Stimulated activated CD4-positive, alpha-beta T cell treated with anti-CD3 and anti-CD28 coated beads, Interleukin-12 subunit alpha, Interleukin-12 subunit beta, amount 100 ng/mL, for 24 hours (primary cell): ENCODE measurements at places on chromosomes 5 and 9.
A peak's percentile ranks its signal among the peaks of the same experiment; 100 is the strongest.

DNA sequence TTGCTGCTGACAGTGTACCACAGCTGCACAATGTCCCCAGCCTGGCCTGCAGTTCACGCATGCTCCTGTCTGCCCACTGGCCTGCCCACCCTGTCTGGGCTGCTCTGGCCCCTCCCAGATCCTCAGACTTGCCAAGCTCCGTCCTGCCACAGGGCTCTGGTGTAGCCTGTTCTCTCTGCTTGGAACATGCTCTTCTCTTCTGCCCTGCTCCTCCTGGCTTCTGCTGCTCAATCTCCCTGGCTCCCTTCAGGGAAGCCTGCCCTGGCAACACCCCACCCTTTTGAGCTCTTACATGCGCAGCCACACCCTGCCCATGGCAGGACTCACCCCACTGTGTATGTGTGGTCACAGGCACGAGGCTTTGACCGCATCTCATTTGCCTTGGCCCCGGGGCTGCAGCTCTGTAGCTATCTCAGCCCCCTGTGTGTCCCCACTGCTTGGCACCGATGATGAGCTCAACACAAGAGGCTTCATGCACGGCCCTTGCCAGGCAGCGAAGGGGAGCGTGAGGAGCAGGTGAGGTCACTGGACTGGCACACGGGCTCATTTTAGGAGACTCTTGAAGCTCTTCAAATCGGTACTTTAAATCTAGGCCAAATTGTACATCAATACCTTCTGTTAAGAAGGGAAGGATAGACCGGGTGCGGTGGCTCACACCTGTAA lies 20.4 kb upstream of the BRD3 start:
- DNase-seq: no peak

DNA sequence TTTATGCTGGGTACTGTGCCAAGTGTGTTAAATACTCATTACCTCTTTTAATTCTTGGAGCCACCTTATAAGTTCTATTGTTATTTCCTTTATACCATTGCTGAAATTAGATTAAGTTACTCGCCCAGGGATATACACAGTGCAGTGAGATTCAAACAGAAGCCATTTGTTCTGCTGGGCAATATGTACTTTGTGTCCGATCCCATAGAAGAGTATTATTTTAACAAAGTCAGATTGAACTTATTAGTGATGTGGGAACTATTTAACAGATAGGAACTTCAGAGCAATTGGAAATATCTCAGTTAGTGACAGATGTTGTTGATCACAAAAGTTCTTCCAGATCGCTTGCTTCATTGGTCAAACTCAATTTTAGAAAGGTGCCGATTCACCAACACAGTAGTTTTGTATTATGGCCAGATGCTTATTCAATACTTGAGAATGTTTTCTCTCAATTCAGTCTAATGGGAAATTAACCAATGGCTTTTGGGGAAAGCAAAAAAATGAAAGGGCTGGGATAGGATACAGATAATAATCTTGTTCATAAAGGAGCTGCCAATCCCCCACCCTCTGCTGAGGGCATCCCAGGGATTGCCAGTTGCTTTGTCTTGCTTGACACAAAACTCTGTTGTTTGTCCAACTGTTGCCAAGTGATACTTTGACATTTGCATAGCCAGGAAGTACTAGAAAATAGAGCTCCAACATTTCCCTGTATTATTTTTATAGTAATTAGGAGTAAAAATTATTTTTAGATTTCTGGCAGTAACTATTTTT lies 94.8 kb upstream of the SEMA6A start:
- DNase-seq: no peak

DNA sequence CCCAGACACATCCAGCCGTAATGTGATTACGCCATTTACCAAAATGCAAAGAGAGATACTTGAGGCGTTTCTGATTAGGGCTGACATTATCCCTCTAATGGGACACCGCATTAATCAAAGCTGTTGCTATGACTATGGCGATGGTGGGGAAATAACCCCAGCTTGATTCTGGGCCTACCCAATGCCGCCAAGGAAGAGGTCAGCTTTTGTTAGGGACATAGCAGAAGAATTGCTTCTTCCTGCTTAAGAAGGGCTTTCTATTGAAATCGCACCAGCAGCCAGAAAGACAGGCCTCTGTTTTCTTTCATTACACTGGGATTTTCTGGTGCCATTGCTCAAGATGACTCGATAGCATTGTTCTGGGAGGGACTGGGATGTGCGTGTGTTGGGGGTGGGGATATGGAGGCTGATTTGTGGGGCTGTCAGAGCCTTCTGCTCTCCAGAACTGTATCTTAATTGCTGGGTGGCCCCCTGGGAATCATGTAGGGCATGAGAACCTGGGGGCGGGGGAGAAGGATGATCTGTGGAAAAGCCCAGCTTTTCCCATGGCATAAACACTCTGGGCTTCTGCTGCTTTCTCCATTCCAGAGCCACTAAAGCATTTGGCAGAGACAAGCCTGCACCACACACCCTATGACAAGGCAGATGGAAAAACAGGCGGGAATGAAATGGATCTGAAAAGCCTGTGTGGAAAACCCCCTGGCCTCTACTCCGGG lies 106.5 kb upstream of the RAD23B start:
- DNase-seq: no peak

DNA sequence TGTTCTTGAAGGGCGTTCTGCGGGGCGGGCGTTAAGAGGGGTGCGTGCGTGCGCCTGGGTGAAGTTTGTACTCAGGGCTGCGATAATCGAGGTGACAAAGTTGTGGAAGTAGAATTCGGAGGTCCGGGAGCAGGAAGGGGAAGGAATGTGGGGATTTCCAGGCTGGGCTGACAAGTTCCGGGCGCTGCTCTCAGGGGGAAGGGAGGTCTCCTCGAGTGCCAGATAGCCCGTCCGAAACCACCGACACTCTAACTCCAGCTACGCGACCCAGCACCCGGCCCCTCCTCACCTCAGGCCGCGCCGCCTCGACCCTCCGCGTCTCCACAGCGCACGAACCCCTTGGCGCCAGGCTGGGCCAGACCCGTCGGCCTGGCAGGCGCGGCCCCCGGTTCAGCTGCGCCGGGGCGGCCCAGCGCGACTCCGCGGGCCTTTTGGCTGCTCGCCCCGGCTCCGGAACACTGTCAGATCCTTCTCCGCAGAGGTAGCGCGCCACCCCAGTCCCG lies at the start of gene IL6ST:
TSS of gene IL6ST (minus strand) at position 469 of the 503 bp plus-strand sequence. CDS start 18,685 bp downstream, outside the sequence.
- peak; percentile 31 for DNase-seq

DNA sequence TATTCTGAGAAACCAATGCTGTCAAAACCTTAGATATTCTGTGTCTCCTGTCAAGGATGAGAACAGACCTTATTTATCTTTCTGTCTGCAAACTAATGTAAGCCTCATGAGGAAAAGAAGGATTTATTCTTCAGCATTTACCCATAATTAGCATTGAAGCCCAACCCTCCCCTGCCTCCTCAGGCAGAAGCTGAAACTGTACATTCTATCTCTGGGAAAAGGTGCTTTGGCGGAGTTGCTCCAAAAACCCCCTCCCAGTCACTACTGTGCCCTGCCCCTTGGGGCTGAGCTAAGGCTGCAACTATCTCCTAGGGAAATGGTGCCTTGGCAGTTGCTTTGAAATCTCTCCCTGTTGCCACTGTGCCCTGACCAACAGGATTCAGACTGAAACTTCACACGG lies 106.2 kb upstream of the TLR4 start:
- no peak for DNase-seq

DNA sequence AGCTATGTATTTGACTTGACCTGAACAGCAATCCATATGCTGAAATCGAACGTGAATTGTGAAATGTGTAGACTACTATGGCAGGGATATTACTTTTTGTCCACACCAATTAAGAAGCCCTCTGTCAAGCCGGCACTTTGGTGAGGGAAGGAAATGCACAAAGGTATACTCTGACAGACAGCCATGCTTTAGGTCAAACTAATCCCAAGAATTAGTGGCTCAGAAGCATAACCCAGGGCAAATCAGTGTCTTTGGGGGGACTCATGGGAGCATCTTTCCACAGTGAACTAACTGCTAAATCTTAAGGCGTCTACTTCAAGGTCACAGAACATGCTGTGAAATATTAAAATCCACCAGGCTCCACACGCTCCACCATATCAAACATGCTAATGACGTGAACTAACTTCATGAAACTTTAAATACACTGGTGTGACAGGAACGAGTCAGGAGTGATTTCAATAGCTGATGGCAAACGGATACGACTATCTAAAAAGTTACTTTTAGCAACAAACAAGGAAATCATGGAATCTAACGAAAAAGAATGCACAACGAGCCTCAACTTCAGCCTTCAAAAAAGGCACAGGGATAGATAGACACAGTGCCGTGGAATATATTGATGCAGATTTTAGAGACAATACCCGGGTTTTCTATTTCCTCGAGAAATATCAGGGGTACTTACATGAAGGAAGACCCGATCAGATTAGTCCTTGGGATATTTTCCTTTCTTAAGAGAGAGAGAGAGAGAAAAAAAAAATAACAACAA lies 527 bp downstream of the MEF2C start:
- no peak for DNase-seq

GRCh38 chr9:87516222-87516925 lies 18.7 kb downstream of the DAPK1 start:
- DNase-seq: no peak

DNA sequence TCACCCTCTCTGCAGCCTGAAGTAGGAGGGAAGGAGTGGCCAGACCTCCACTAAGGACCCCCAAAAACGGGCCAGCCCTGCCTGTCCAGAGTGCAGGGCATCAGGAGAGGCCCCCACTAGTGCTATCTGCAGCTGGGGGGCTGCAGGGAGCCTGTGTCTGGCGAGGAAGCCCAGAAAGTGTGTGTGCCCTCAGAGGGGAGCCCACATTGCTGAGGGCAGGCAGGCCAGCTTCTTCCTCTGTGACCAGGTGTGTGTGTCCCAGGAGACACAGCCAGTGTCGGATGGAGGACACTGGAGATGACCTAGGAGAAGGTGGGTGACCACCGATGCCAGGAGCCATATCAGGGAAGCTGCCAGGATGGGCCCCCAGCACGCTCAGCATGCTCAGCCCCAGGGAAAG lies 218.7 kb downstream of the IRX2 start:
- DNase-seq: no peak

DNA sequence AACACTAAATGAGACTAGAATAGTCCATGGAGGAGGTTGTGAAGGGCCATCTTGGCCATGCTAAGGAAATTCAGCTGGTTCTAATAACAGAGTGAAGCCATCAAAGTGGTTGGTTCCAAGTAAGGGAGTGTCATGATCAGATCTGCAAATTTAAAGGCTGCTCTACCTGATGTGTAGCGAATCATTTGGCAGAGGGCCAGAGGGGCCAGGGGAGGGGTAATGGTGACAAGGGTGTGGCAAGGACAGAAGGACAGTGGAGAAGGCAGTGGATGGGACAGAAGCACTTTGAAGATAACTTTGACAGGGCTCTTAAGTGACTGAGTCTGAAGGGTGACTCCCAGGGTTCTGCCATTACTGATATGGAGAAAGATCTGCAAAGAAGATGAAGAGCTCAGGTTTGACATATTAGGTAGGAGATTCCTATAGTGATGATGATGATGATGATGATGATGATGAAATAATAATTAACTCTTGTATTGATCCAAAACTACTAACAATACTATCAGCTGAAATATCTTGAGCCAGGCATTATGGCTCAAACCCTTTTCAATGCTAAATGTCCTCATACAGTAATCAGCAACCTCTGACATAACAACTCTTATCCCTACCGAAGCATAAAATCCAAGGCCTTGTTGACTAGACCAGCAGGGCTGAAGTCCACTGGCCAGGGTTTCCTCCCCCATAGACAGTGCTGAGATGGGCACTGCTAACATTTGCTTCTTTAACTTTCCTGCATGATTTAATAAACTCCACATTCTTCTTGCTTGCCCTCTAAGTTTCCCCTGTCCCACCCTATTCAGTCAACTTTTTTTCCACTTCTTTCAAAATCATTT lies 20.0 kb downstream of the KIAA1191 start:
- DNase-seq: no peak

DNA sequence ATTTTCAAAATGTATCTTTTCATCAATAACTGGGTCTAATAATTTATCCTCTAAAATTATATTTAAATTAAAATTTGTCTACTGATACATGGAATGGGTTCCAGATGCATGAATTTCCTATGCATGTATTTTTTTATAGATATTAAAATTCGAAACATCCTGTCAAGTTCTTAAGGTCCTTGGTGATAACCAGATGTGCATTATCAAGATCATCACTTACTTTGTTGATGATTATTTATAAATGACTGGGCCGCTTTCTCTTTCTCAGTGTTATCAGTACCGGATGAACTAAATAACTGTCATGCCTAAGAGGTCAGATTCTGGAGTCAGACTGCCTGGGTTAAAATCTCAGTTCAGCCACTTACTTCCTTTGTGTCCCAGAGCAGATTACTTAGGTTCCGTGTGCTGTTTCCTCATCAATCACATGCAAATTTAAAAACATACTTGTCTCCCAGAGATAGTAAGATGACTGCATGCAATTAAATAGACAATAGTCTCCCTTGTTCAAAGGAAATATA lies 124.3 kb downstream of the TEX10 start:
- no peak for DNase-seq

DNA sequence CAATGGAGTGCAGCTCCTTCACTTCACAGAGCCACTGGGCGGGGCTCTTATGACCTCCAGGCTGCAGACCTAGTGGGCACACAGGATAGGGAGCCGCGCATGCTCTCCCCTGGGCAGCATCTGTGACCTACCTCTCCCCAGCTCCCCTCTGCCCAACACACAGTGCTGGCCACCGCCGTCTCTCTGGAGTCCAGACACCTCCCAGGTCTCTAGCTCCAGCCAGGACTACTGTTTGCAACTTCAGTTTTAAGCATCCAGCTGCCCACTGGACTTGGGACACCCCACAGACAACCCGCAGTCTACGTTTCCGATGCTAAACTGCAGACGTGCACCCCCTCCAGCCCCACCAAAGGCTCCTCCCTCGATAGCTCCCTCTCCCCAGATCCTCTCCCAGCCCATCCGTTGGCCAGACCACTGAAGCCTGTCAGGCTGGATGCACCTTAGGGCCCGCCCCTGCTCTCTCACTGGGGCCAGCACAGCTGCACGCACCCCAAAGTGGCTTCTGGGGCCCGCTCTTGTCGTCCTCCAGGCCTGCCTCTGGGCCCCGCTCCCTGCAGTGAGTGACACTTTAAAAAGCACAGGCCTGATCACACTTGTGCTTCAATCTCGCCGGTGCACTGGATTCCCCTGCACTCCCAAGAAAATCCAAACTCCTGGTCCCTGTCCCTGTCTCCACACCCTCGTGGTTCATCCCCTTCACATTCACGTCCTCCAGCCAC lies 11.3 kb downstream of the FLT4 start:
- no peak for DNase-seq

DNA sequence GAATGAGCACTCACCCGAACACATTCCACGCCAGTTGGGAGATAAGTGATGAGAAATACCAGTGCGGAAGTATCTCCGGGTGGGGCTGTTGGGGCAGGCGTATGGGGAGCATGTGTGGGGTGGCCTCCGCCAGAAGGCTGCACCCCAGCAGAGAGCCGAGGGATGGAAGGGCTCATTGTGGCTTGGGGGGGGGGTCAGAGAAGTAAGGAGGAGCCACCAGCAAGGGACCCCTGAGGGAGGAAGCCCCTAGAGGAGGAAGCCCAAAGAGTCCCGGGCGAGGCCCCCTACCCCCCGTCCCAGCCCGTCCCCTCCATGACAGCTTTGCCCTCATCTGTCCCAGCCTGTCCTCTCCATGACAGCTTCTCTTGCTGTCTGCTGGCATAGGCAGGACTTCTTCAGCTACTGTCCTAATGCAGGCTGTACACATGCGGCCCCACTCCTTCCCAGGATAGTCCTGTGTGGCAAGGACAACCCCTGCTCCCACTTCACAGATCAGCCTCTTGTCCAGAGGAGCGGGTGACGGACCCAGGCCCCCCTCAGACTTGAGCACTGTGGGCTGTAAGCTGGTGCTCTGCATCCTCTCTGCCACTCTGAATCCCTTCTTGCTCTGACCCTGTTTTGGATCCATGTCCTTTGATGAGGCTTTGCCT lies 239.6 kb downstream of the CACNA1B start:
- no peak for DNase-seq
